ENCODE measurements at places on chromosomes 7 and 10. TPM values are rescaled to one million over a fixed set of nuclear protein-coding genes. Genes with fewer than 3 reads are reported as not detected.

ASIC3 gene
- not detected for total RNA-seq

HOXA6 gene
- total RNA-seq, result 3.2 TPM

CCL24 gene
- not detected for total RNA-seq

C7orf57 gene
- total RNA-seq, result not detected

C10orf143 gene
- not detected for total RNA-seq

PON2 gene
- 65.6 TPM for total RNA-seq

LFNG gene
- total RNA-seq, result 3.6 TPM

SPDYE6 gene
- total RNA-seq, result not detected

C10orf67 gene
- 0.25 TPM for total RNA-seq

SYT15 gene
- total RNA-seq, result 1.2 TPM

CNPY1 gene
- total RNA-seq, result not detected

CABCOCO1 gene
- total RNA-seq, result 0.25 TPM

CAV2 gene
- 251 TPM for total RNA-seq

CH25H gene
- 34.9 TPM for total RNA-seq

LIPF gene
- total RNA-seq, result not detected

SYPL1 gene
- total RNA-seq, result 59.7 TPM

ANXA8 gene
- total RNA-seq, result 3.7 TPM

ICA1 gene
- not detected for total RNA-seq

PRLHR gene
- not detected for total RNA-seq

ZNF117 gene
- 2.8 TPM for total RNA-seq

ACBD5 gene
- total RNA-seq, result 22.3 TPM

Measured in GM23248 (cell line).